NAMALWA (cell line): ENCODE measurements at places on chromosomes 11 and 22.

- no peak for DNase-seq
These were observed 24.3 kb upstream of the PICK1 start for GRCh38 chr22:38032681-38033521.

DNA sequence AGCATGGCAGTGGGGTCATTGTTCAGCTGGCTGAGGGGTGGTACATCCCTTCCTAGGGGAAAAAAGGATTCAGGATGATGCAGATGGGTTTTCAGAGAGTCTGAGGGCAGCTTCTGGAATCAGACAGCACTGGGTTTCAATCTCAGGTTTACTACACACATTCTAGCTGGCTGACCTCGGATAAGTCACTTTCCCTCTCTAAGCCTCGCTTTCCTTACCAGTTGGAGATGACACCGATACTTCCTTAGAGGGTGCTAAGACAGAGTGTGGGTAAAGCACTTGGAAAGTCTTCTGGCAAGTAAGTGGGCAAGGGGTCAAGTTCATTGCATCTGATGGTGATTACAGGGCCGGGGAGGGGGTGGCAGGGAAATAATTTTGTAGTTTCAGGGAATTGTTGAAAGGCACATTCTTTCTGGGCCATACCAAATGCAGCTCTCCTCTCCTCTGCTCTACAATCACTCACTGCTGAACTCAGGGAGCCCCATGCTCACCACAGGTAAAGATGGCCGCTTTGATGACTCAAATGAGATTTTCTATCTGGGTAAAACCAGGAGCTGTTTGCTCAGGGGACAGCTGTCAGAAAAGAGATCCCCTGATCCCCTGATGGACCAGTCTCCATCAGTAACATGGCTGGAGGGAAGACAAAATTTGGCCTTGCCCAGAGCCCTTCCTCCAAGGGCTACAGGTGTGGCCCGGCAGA, 6.5 kb upstream of the MIAT start:
- DNase-seq, result no peak

- DNase-seq, result peak; percentile 30
These were observed 14.1 kb downstream of the IGLL5 start for GRCh38 chr22:22901578-22902218.

DNA sequence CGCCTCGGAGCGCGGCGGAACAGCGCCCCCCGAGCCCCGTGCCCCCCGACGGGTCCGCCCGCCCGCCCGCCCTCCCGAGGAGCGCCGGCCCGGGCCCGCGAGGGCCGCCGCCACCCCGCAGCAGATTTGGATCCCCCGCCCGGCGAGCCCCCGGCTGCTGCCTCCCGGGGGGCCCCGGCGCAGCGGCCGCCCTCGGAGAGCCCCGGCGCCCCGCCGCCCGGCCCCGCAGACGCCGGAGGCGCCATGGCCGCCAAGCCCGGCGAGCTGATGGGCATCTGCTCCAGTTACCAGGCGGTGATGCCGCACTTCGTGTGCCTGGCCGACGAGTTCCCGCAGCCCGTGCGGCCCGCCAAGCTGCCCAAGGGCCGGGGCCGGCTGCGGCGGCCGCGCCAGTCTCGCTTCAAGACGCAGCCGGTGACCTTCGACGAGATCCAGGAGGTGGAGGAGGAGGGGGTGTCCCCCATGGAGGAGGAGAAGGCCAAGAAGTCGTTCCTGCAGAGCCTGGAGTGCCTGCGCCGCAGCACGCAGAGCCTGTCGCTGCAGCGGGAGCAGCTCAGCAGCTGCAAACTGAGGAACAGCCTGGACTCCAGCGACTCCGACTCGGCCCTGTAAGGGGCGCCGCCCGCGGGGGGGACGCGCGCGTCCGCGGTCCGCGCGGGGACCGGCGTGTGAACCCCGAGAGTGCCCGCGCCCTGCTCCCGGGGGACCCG, 380 bp downstream of the C11orf96 start:
- no peak for DNase-seq

GRCh38 chr11:91350931-91351330, 873.7 kb upstream of the FAT3 start:
- DNase-seq, result no peak

DNA sequence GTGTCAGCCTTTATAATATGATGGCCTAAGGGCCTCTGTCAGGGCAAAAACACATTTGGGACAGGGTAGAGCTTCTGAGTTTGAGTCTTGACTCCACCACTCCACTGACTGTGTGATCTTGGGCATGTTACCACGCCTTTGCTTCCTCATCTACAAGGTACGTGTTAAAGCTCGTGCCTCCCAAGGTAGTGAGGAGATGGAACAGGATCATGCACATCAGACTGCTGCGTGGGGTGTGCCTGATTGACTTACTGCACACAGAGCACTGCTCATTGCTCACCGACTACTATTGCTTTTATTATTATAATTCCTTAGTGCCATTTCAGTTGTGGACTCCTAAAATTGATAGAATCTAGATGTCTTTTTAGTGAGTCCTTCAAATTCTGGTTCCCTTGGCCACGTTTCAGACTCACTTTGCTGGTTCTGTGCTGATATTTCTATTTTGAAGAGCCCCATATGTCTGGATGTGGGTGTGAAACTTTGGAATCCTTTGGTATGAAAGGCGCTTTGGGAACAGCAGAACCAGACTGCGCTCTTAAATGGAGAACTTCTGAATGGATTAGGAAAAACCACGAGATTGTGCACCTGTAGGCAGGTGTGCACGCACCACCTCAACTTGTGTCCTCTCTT, 44.1 kb upstream of the RAB1B start:
- DNase-seq, result no peak

DNA sequence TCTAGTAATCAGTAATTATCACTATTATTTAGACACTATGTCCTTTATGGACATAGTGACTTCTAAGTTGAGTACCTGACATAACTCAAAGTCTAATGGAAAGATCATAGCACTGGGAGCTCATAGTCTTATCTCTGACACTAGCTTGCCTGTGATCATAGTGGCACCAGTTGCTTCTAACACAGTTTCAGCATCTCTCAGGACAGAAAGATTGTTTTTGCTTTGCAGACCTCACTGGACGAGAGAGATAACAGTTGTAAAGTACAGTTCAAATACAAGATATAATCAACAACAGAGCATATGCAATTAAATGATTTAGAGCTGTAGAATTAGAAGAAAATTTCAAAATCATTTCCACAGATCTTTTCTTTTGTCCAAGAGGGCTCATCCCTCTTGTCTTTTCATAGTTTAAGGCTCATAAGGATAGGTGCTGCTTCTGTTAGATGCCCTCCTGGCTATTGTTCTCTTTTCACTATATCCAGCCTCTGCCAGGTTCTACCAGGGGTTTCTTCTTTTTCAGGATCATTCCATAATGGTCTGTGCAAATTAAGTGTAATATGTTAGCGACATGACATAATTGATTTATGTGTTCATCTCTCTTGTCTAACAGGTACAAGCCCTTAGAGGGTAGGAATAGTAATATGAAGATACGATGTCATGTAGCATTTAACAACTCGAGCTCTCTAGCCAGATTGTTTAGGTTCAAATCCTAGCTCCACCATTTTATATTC, 1175.4 kb upstream of the TENM4 start:
- no peak for DNase-seq

GRCh38 chr11:120324932-120325810, at the start of gene TLCD5:
Gene TLCD5 (plus strand): TSS chr11:120325299. CDS start chr11:120327442, 2,143 bp downstream.
- no peak for DNase-seq

- no peak for DNase-seq
These were observed 30.1 kb downstream of the CACNA1I start for GRCh38 chr22:39600491-39601179.

DNA sequence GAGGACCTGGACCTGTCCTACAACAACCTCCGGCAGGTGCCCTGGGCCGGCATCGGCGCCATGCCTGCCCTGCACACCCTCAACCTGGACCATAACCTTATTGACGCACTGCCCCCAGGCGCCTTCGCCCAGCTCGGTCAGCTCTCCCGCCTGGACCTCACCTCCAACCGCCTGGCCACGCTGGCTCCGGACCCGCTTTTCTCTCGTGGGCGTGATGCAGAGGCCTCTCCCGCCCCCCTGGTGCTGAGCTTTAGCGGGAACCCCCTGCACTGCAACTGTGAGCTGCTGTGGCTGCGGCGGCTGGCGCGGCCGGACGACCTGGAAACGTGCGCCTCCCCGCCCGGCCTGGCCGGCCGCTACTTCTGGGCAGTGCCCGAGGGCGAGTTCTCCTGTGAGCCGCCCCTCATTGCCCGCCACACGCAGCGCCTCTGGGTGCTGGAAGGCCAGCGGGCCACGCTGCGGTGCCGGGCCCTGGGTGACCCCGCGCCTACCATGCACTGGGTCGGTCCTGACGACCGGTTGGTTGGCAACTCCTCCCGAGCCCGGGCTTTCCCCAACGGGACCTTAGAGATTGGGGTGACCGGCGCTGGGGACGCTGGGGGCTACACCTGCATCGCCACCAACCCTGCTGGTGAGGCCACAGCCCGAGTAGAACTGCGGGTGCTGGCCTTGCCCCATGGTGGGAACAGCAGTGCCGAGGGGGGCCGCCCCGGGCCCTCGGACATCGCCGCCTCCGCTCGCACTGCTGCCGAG, 1.5 kb downstream of the LRFN4 start:
- DNase-seq, result no peak

DNA sequence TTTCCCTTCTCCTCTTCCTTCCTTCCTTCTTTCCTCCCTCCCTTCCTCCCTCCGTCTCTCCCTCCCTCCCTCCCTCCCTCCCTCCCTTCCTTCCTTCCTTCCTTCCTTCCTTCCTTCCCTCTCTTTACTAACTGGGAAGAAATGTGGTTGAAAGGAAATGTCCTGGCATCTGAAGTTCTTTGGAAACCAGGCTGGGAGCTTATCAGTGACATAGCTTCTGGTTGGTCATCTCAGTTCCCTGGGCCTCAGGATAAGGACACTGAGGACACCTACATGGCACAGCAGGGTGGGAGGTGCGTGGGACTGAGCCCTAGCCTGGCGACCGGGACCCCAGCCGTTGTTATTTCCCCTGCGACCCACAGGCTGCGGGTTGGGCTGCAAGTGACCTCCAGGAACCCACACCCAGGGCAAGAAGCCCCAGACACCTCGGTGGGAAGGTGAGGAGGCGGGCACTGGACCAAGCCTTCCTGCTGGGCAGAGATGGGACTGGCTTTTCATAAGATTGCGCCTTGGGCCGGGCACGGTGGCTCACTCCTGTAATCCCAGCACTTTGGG, 1486.5 kb downstream of the TBC1D22A start:
- no peak for DNase-seq

DNA sequence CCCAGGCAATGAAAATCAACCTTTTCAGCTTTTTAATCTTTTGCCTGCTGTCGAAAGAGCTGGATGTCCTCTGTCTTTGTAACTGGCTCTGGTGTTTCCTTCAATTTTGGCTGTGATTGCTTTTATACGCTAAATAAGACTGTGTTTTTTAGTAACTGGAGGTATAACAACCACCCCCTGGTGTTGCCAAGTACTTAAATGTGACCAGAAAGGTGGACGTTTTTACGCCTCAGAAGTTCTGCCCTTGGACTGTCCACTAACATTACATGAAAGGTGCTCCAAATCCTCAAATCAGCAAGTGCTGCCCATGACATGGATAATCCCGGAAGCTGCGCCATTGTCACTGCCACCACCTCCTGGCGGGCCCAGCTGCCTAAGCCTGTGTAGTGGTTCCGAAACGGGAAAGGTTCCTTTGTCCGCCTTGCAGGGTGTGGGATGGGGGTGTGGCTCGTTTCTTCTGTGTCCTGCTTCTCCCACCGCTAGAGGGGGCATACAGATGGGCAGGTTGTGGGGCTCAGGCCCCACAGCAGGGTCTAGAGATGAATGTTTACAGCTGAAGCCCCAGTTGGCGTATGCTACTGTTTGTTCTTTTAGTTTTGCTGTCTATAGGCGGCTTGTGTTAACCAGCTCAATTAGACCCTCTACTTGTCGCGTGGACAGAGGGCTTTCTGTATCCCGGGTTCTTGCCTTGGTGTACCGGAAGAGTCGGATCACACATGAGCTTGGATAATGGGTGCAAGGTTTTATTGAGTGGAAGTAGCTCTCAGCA, 82.2 kb upstream of the SEPTIN5 start:
- DNase-seq, result peak; percentile 66

DNA sequence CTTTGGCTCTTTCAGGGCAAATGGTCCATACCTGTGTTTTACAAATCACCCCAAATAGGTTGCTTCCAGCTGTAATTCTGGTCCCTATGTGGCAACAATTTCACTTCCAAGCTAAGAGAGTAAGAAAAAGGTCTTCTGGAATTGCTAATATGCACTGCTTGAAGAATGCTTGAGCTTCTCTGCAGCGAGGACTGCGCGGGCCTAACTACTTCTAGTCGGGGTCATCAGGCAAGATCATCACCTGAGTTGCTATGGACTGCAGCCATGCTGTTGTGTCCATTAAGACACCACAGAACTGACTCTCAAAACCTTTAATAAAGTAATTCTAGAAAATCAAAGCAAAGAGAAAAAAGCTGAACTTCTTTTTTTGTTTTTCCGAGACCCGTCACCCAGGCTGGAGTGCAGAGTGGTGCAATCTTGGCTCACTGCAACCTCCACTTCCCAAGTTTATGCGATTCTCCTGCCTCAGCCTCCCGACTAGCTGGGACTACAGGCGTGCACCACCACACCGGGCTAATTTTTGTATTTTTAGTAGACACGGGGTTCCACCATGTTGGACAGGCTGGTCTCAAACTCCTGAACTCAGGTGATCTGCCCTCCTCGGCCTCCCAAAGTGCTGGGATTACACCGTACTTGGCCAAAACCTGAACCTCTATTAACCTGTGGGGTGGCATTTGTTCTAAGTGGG, 2.2 kb downstream of the JOSD1 start:
- no peak for DNase-seq

- DNase-seq, result no peak
These were observed 507.1 kb downstream of the SOX6 start for GRCh38 chr11:15849257-15849656.

- no peak for DNase-seq
These were observed 906.9 kb upstream of the RAG2 start for GRCh38 chr11:37504921-37505320.

DNA sequence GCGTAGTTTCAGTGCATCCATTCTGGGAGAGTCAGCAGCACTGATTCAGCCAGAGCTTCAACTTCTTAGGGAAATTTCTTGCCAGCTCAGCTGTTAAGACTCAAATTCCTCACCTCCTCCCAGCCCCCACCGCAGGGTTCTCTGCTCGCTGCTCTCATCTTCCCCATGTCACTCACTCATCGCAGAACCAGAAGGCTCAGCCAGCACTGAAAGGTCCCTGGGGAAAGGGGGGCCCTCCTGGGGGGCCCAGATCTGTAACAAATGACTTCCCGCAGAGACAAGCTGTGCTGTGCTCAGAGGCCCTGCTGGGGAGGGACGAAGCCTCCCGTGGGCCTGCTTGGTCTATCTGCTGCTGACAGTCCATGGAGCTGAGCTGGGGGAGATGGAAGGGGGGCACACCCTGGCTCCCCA, 220.6 kb downstream of the NTM start:
- no peak for DNase-seq

- DNase-seq, result no peak
These were observed 6.8 kb upstream of the ALX4 start for GRCh38 chr11:44316659-44317240.

GRCh38 chr11:127651175-127651887, 650.8 kb upstream of the KIRREL3 start:
- DNase-seq, result no peak

DNA sequence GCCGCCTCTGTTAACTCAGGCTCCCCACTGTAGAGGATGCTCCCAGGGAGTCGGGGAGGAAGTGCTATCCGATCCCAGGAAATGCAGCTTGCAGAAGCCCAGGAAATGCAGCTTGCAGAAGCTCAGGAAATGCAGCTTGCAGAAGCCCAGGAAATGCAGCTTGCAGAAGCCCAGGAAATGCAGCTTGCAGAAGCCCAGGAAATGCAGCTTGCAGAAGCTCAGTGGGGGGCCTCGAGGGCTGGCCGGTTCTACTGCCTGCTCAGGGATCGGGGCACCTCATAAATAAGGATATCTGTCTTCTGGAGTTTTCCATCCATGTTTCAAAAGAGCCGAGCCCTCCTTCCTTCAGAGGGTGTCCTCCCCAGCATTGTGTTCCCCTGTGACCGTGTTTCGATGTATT, 25.1 kb upstream of the SMIM38 start:
- no peak for DNase-seq
